ENCODE measurements at places on chromosomes 11 and 22.

DNA sequence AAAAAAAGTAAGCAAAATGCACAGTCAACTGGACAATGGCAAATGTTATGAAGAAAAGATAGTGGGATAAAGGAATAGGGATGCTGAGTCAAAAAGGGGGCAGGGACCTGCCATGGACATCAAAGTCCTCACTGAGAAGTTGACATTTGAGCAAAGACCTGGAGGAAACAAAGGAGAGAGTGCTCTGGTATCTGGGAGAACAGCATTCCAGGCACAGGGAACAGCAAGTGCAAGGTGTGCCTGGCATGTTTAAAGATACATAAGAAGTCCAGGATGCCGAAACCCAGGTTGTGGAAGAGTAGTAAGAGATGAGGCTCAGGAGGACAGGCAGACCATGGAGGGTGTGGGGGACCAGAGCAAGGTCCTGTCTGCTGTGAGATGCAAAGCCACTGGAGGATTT is 123.3 kb downstream of the RRAS2 start:
- DNase-seq: no peak

DNA sequence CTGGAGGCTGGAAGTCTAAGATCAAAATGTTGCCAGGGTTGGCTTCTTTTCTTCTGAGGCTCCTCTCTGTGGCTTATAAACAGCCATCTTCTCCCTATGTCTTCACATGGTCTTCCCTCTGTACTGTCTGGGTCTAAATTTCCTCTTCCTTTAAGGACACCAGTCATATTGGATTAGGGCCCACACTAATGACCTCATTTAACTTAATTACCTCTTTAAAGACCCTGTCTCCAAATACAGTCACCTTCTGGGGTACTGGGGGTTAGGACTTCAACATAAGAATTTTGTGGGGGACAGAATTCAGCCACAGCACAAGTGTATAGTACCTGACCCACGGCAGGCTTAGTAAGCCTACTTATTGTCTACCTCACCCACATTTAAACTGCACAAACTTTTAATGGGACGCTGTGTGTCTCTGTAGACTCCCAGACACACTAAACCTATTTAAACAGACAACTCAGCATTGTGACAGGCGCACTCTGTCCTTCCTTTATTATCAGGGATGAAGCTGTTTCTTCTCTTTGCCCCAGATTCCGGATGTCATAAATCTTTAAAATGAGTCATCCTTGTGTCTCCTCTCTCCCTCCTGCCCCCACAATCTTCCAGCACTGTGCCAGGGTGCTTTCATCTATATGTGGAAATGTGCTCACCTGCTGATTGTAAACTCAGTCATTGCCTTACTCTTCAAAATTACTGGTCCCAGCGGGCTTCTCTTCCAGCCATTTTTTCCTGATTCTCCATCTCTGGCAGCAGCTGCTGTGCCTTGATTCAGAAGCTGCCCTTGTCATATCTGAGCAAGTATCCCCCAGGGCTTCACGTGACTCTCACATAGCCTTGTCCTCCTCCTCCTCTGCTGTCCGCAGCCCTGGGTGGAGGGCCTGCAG is 5.4 kb upstream of the MAPK8IP1 start:
- no peak for DNase-seq

DNA sequence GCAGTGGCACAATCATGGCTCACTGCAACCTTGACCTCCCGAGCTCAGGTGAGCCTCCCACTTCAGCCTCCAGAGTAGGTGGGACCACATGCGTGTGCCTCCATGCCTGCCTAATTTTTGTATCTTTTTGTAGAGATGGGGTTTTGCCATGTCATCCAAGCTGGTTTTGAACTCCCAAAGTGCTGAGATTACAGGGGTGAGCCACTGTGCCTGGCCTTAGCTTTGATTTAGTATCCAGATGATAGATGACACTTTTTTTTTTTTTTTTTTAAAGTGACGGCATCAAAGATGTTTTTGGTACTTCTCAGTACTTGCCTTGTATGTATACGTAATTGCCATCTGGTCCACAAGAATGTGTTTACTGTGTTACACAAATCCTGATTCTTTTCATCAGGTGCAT is 23.4 kb downstream of the LDHAL6A start:
- DNase-seq: no peak

GRCh38 chr11:121452609-121453150 is at the start of gene SORL1-AS1:
Gene SORL1-AS1 (minus strand): TSS chr11:121452967.
- no peak for DNase-seq

DNA sequence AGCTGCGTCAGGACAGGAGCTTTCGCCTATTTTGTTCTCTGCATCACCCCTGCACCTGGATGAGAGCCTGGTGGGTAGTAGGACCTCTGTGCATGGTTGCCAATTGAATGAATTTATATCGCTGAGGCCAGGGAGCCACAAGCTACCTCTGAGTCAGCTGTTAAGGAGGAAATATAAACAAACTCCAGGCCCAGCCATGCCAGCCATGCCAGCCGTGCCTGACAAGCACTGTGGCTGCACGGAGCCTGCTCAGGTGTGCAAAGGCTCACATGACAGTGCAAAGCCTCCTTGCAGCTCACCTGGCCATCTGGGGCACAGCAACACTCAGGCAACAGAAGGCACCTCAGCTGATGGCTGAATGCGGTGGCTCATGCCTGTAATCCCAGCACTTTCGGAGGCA is 33.7 kb upstream of the LINC01488 start:
- DNase-seq: no peak

DNA sequence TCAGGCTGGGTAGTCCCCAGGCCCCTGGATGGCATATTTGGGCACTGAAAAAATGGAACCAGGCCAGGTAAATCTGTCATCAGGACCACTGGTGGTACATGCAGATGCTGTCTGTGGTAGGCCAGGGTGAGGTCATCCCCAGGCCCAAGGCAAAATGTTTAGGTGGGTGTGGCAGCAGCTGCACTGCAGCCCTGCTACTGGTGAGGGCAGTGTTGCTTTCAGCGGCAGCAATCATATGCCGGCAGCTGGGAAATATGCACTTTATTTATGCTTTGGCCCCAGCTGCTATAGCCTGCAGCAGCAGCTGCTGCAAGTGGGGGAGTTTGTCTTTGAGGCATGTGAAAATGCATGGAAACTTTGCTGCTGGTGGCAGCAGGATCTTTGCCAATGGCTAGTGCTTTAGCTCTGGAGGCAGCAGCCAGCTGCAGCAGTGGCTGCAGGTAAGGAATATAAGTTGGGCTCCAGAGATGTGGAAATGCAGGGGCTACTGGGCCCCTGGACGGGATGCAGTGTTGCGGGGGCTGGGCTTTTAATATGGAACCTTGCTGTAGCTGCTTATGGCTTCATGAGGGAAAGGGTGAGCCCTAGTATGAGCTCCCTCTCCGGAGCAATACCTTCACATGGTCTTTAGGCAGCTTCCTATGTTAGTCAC is 365.7 kb upstream of the CADM1 start:
- peak; percentile 50 for DNase-seq

DNA sequence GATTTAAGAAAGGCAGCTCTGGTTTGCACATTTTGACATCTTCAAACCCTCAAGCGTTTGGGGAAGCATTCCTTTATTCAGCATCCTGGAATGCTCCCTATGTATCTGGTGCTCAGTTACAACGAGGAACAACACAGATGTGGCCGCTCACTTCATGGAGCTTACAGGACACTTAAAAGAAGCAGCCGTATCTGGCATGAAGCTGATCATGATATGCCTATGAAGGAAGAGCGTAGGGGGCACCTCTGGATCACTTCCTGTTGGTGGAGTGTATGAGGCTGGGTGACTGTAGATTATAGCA is 72.3 kb upstream of the TP53I11 start:
- DNase-seq: peak; percentile 53

DNA sequence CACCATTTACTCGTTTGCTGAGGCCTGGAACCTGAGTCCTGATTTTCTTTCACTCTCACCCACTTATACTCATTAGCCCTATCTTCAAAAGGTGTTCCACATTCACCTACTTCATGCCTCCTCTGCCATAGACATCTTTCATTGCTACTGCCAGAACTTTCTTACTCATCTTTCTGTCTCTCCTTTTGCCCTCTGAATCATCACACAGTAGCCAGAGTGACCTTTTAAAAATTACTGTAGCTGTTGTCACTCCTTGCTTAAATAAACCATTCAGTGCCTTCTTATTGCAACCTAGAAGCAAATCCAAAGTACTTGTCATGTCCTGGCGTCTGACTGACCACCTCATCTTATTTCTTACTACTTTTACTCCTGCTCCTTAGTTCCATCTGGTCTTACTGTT is 38.2 kb downstream of the ATXN10 start:
- no peak for DNase-seq

DNA sequence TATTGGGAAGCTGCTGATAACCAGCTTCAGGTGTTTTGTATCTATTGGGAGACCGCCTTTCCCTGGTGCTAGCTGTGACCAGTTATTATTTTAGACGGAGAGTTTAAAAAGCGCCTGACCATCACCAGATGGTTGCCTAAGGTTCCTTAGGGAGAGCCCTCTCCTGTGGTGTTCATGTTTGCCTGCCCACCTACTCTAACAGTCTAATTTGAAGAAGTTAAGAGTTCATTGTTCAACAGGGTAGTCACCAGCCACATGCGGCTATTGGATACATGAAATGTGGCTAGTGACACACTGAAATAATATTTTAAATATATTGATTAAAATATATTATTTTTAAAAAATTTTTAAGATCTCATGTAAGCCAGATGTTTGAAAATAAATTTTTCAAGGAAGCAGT is 71.3 kb upstream of the SLN start:
- DNase-seq: no peak

DNA sequence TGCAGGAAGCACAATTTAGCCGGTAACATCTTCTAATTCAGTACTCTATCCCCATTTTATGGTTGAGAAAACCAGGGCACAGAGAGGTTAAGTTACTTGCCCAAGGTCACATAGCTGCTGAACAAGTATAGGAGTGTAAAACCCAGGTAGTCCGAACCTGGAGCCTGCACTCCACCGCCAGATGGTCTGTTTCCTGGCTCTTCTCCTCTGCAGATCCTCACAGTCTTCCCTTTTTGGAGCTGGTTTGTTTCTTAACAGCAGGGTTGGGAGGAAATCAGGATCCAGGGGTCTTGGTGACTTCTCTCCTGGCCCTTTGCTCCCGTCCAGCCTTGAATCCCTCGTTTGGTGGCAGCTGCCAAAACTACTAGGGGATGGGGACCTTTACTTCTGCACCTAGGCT is 12.0 kb downstream of the TSPAN18 start:
- DNase-seq: no peak

GRCh38 chr11:45518833-45519535 is 146.4 kb downstream of the CHST1 start:
- DNase-seq: no peak

DNA sequence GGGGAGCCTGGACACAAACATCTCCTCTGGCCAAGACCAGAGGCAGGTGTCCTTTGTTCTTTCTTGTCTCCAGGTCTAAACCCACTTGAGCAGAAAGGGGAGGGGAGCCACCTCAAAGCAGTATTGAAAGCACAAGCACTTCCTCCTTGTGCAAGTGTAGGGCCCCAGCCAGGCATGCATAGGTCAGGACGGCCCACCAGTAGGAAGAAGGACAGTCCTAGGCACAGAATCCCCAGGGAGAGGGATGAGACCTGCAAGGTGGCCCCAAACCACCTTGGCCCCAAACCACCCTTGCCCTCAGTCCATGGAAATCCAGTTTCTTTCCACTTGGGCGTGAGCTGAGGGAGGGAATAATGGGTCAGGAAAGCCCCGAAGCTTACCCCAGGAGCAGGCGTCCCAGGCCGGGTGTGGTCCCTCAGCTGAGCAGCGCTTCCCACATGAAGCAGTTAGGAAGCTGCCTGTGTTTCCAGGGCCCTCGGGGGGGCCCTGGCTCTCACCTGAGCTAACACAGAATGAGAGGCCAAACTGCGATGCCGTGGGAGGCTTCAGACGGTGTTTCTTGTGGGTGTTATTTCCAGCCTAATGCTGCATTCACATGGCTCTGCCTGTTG is 20.4 kb upstream of the IGSF9B start:
- no peak for DNase-seq

- DNase-seq: peak; percentile 43
Measured at GRCh38 chr22:44586999-44587736, 89.1 kb upstream of the RTL6 start.

DNA sequence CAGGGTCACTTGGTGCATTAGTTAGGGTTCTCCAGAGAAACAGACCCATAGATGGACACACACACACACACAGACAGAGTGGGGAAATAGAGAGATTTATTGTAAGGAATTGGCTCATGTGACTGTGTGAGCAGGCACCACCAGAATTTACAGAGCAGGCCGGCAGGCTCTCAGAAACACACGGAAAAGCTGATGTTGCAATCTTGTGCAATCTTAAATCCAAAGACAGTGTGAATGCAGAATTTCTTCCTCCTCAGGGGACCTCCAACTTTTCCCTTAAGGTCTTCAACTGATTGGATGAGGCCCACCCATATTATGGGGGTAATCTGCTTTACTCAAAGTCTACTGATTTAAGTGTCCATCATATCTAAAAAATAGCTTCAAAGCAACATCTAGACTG is 49.8 kb downstream of the APIP start:
- DNase-seq: peak; percentile 17

DNA sequence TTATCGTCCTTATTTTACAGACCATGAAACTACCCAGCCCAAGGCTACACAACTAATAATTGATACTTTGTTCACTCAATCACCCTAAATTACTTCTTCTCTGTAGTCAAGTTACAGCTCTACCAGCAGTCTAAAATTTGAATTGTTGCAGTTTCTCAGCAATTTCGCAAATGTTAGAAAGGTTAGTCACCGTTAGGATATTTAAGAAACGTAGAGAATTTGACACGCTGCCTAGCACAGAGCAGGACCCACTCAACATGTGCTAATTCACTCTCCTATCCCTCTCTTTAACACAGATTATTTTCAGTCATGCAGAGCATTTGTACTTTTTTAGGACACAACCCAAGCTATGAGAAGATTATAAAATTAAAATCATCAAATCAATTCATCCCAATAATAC is 771.1 kb upstream of the LUZP2 start:
- DNase-seq: peak; percentile 27

GRCh38 chr11:80282643-80283042 is 841.8 kb upstream of the TENM4 start:
- DNase-seq: no peak

- no peak for DNase-seq
Measured at GRCh38 chr22:24209687-24210086, 28.4 kb downstream of the SUSD2 start.

DNA sequence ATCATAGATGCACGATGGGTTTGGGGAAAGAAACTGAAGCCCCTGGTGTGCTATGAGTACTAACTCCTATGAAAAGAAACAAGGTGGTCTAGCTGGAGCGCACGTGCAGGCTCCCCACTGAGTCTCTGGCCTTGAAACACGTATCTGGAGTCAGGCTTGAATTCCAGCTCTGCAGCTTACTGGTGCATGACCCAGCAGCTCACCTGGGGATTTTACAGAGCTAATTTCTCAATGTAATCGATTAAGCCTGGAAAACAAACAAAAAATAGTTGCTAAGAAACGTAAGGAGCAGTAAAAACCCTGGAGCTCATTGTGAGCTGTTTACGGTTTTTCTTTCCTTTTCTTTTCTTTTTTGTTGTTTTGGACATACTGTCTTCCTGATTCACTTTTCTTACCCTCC is 12.3 kb downstream of the KCNJ1 start:
- DNase-seq: no peak

GRCh38 chr11:121711236-121711635 is 258.5 kb upstream of the SORL1-AS1 start:
- no peak for DNase-seq

GRCh38 chr22:33919391-33920196 is 682 bp downstream of the LARGE1 start:
- peak; percentile 55 for DNase-seq
